Thoracic aorta (tissue), 2 donors: ENCODE measurements at places on chromosomes 7 and 10. TPM values are rescaled to one million over a fixed set of nuclear protein-coding genes. Genes with fewer than 3 reads are reported as not detected.
A peak's percentile ranks its signal among the peaks of the same experiment; 100 is the strongest.

DNA sequence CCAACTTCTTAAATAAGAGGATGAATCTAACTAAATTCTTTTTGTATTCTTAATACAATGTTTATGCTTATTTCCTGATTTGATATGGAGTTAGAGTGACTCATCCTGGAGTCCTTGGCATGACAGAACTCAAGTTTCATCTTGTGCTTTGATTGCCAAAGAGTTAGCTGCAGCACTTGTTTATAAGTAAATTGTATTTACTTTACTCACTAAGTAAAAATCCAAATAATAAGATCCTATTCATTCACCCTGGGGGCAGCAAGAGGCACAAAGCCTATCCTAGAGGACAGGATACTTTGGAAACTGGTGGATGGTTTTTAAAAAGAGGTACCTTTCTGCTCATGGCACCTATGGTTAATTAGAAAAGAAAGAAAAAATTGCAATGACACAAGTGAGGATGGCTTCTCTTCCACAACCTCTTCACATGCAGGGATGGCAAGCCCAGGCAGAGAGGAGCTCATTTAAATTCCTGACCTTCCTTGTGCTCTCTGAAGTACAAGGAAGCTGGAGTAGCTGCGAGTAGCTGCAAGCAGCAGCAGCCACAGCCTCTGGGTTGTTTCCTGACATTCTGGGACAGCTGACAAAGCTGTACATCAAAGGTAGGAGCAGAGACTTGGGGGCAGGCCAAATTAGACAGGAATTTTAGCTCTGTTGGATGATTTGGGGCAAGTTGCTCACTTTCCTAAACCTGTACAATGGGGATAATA is 28.5 kb upstream of the CROT start:
- H3K27me3 ChIP-seq: no peaks in the 10 kb centered on the region
- H3K36me3 ChIP-seq: no peaks in the 10 kb centered on the region
- H3K4me1 ChIP-seq: no peaks in the 10 kb centered on the region
- no peak for DNase-seq
- H3K27ac ChIP-seq: no peak overlapping the region

DNA sequence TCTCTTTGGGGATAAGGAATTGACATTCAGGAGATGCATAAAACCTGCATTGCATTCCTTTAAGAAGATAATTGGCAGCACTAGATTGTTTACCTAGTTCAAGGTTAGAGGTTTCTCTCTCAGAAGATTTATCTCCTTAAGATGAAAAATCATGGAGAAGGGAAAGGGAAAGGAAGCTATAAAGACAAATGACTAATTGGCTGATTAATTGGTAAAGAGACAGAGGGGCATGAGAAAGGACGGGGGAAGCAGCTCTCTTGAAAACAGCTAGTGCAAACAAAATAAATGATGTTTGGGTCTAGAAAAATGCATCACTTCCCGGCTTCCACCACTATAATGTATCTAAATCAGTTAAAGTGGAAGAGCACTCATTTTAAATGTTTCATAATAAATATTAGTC is 941.2 kb downstream of the XPNPEP1 start:
- no peak overlapping the region for H3K4me3 ChIP-seq
- H3K36me3 ChIP-seq: no peaks in the 10 kb centered on the region
- no peaks in the 10 kb centered on the region for H3K27me3 ChIP-seq
- H3K27ac ChIP-seq: no peak overlapping the region
- no peak for DNase-seq

- DNase-seq: no peak
- no peaks in the 10 kb centered on the region for H3K27me3 ChIP-seq
- H3K4me3 ChIP-seq: no peak overlapping the region
Measured at GRCh38 chr10:62583876-62584615, 209.9 kb downstream of the ZNF365 start.

GRCh38 chr7:54090652-54091213 is 451.4 kb upstream of the VSTM2A start:
- H3K27me3 ChIP-seq: no peaks in the 10 kb centered on the region
- no peaks in the 10 kb centered on the region for H3K4me1 ChIP-seq
- no peaks in the 10 kb centered on the region for H3K36me3 ChIP-seq
- H3K4me3 ChIP-seq: no peak overlapping the region
- H3K27ac ChIP-seq: no peak overlapping the region

DNA sequence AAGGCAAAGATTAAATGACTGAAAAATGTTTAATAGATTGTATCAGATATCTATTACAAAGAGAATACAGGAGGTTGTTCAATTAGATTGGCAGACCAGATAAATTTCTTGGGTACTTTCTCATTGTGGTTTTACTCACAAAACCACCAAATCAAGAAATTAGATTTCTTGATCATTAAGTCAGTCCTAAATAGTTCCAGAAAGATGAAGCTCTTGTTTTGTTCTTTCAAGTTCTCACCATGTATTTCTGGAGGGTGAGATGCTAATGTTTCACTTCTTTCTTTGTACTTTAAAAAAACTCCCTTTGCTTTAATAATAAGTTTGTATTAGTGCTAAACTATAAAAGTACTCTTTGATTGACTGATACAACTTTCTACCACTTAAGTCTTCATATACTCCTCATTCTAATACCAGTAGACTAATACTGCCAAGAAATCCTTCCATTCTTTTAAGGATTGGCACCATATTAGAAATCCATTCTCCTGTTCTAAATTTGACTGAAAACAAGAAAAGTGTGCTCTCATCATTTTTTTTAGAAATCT is 69.4 kb downstream of the RNF133 start:
- H3K4me1 ChIP-seq: no peaks in the 10 kb centered on the region
- H3K27ac ChIP-seq: no peak overlapping the region
- no peaks in the 10 kb centered on the region for H3K27me3 ChIP-seq
- DNase-seq: no peak
- H3K36me3 ChIP-seq: no peaks in the 10 kb centered on the region

GRCh38 chr10:11387044-11387443 is 224.4 kb downstream of the USP6NL start:
- DNase-seq: no peak
- no peaks in the 10 kb centered on the region for H3K4me1 ChIP-seq
- H3K36me3 ChIP-seq: no peaks in the 10 kb centered on the region

DNA sequence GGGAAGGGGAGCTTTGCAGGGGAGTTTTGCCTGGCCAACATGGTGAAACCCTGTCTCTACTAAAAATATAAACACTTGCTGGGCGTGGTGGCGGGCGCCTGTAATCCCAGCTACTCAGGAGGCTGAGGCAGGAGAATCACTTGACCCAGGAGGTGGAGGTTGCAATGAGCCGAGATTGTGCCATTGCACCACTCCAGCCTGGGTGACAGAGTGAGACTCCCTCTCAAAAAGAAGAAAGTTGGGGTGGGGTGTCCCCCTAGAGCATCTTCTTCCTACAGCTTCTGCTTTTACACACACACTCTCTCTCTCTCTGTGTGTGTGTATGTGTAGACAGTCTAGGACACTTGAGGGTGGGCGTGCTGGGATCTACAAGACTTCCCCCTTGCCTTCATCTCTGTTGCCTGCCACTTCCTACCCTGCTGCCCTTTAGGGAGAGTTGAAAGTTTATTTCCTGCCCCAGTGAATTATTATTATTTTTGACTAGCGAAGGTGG is 21.7 kb downstream of the PLAU start:
- H3K27me3 ChIP-seq: no peaks in the 10 kb centered on the region
- no peak for DNase-seq
- H3K4me1 ChIP-seq: peaks cover 7% of the 10 kb centered on the region
- no peak overlapping the region for H3K4me3 ChIP-seq

- H3K27me3 ChIP-seq: no peaks in the 10 kb centered on the region
- H3K4me3 ChIP-seq: no peak overlapping the region
- no peak overlapping the region for H3K27ac ChIP-seq
- DNase-seq: no peak
- H3K36me3 ChIP-seq: no peaks in the 10 kb centered on the region
Measured at GRCh38 chr7:157465891-157466866, 129.4 kb downstream of the DNAJB6 start.

DNA sequence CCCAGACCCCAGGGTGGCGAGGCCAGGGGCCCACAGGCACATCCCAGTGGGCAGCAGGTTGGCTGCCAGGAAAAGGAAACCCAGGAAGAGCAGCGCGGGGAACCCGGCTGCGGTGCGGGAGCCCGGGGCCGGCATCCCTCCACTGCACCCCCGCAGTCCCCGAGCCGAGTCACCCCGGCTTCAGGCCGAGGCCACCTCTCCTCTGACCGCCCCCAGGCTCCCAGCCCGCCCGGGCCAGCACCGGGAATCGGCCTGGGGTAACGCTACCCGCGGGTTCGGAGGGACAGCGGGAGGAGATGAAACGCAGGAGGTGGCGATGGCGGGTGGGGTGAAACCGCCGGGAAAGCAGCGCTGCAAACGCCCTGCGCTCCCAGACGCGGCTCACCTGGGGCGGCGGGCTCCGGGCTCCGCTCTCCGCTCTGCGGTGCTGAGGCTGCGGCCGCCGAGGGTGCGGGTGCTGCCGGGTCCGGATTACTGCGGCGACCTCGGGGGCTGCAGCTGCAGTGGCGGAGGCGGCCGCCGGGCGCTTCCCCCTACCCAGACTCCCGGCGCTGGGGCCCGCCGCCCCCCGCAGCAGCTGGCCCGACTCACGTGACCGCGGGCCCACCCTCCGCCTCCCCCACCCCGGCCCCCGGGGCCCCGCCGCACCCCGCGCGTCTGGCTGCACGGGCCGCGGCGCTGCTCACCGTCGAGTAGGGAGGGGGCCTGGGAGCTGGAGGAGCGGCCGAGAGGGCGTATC is at the start of gene SCRN1:
TSS of gene SCRN1 (minus strand) at position 545 of the 739 bp plus-strand sequence. CDS start 20,734 bp downstream, outside the sequence.
- H3K4me3 ChIP-seq: peak within 1 kb of the TSS; percentile 92
- H3K27me3 ChIP-seq: no peaks in the 10 kb centered on the region
- H3K36me3 ChIP-seq: no peaks in the 10 kb centered on the region
- H3K27ac ChIP-seq: peak within 1 kb of the TSS; percentile 94
- no peak for DNase-seq
- H3K4me1 ChIP-seq: peaks cover 26% of the 10 kb centered on the region

- H3K27ac ChIP-seq: no peak overlapping the region
- no peaks in the 10 kb centered on the region for H3K27me3 ChIP-seq
- no peaks in the 10 kb centered on the region for H3K36me3 ChIP-seq
- DNase-seq: no peak
- no peak overlapping the region for H3K4me3 ChIP-seq
- no peaks in the 10 kb centered on the region for H3K4me1 ChIP-seq
Measured at GRCh38 chr10:60662917-60663614, 115.2 kb upstream of the CDK1 start.

GRCh38 chr7:12409097-12409711 is 5.5 kb upstream of the VWDE start:
- DNase-seq: no peak
- no peak overlapping the region for H3K27ac ChIP-seq
- H3K36me3 ChIP-seq: no peaks in the 10 kb centered on the region
- H3K4me3 ChIP-seq: no peak overlapping the region

GRCh38 chr10:21317902-21318301 is 207.6 kb downstream of the SKIDA1 start:
- no peaks in the 10 kb centered on the region for H3K27me3 ChIP-seq
- no peak for DNase-seq

- no peaks in the 10 kb centered on the region for H3K27me3 ChIP-seq
- peak overlapping the region; percentile 98 for H3K4me3 ChIP-seq
- no peak for DNase-seq
- peaks cover 26% of the 10 kb centered on the region for H3K36me3 ChIP-seq
- peak overlapping the region; percentile 100 for H3K27ac ChIP-seq
Measured at GRCh38 chr7:26199301-26200037, 1.1 kb downstream of the HNRNPA2B1 start.

- no peaks in the 10 kb centered on the region for H3K27me3 ChIP-seq
- H3K4me1 ChIP-seq: no peaks in the 10 kb centered on the region
- H3K27ac ChIP-seq: no peak overlapping the region
- no peaks in the 10 kb centered on the region for H3K36me3 ChIP-seq
- no peak for DNase-seq
Measured at GRCh38 chr7:155392726-155393570, 65.0 kb upstream of the EN2 start.

- DNase-seq: no peak
- H3K4me3 ChIP-seq: no peak overlapping the region
- peaks cover 16% of the 10 kb centered on the region for H3K4me1 ChIP-seq
- no peaks in the 10 kb centered on the region for H3K27me3 ChIP-seq
- no peak overlapping the region for H3K27ac ChIP-seq
- H3K36me3 ChIP-seq: no peaks in the 10 kb centered on the region
Measured at GRCh38 chr7:85177316-85177715, 9.5 kb downstream of the SEMA3D start.

- DNase-seq: no peak
- peaks cover 11% of the 10 kb centered on the region for H3K4me1 ChIP-seq
- peak within 1 kb of the TSS; percentile 79 for H3K27ac ChIP-seq
- H3K27me3 ChIP-seq: no peaks in the 10 kb centered on the region
Measured at GRCh38 chr7:45088821-45089340, at the start of gene NACAD. Gene NACAD, minus strand, starts transcription at chr7:45088969. Its CDS starts 75 bp downstream, at chr7:45088894.

DNA sequence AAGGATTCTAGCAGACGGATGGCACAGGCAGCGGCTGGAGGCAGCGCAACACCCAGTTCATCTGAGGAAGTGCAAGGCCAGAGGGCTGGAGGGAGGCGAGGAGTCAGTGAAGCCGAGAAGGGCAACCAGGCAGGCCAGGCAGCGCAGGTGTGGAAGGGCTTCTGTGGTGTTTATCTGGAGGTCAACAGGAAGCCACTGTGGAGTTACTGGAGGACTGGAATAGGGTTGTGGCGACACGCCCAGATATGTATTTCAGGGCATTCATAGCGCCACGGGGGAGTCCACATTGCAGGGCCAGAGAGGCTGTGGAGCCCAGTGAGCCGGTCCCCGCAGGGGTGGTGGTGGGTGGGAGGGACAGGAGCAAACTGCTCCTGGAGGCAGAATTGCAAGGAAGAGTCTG is 150.6 kb downstream of the CDH23 start:
- H3K36me3 ChIP-seq: no peaks in the 10 kb centered on the region
- H3K27ac ChIP-seq: no peak overlapping the region
- no peak for DNase-seq
- no peak overlapping the region for H3K4me3 ChIP-seq
- H3K27me3 ChIP-seq: no peaks in the 10 kb centered on the region
- peaks cover 9% of the 10 kb centered on the region for H3K4me1 ChIP-seq

DNA sequence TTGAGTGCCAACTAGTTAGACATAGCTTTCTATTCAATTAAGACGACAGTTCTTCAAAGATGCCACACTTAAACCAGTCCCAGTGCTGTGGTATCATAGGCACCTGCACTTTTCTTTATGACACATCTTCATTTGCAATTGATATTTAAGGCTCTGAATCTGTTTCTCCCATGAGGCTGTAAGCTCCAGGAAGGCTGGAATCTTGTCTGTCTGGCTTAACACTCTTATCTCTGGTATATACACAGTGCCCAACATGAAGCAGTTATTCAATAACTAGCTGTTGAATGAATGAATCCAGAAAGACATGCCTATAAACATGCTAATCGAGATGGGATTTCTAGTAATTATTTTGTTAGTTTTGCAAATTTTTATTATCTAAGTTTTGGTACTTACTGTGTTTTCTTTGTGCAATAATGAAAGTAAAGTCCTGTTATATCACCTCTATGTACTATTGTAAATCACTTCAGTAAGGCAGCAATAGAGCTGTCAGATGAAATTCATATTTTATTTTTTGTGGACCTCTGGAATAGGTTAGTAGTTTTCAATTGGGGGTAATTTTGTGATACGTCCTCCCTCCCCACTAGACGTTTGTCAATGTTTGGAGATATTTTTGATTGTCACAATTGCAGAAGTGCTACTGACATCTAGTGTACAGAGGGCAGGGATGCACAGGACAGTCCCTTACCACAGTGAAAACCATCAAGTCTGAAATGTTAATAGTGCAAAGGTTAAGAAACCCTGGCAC is 51.3 kb upstream of the STEAP4 start:
- no peaks in the 10 kb centered on the region for H3K4me1 ChIP-seq
- no peak overlapping the region for H3K27ac ChIP-seq
- DNase-seq: no peak
- H3K36me3 ChIP-seq: no peaks in the 10 kb centered on the region

Gene IFIT5
- 19.5 TPM for total RNA-seq

Gene PLAC9
- total RNA-seq: 123 TPM

Gene DNAJB12
- total RNA-seq: 33.3 TPM

Gene ZNF467
- total RNA-seq: 4.6 TPM

Gene NUTM2D
- 11.8 TPM for total RNA-seq

Gene PITX3
- total RNA-seq: not detected

Gene BAMBI
- 14.9 TPM for total RNA-seq

Gene SLC25A40
- 15.9 TPM for total RNA-seq

Gene FGFBP3
- total RNA-seq: 0.81 TPM
